Right hindlimb (tissue), 1 donor: ENCODE measurements at places on chromosomes 2 and 18.
A peak's percentile ranks its signal among the peaks of the same experiment; 100 is the strongest.

- peak; percentile 54 for DNase-seq
Observed at GRCh38 chr2:160427629-160428404, 65.8 kb downstream of the RBMS1 start.

DNA sequence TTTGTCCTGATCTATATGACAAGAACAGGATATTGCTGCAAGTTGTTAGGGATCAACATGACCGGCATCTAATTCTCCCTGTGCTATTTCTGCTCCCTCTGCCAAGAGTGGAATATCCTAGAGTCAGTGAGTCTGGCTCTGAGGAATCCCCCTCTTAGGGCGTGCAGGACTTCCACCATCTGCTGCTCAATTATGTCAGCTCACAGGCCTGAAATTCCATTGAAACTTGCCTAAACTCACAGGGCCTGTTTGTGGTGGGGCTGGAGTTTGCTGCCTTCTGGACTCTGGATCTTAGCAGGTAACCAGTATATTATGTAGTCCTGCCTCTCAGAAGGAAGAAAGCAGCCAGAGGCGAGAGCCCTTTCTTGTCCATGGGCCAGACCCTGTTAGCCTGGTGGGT, 323.0 kb downstream of the TSN start:
- DNase-seq = peak; percentile 45

GRCh38 chr2:79660557-79660956, 147.7 kb downstream of the CTNNA2 start:
- no peak for DNase-seq

- DNase-seq = no peak
Observed at GRCh38 chr18:23283916-23284430, 148.7 kb downstream of the CABLES1 start.

DNA sequence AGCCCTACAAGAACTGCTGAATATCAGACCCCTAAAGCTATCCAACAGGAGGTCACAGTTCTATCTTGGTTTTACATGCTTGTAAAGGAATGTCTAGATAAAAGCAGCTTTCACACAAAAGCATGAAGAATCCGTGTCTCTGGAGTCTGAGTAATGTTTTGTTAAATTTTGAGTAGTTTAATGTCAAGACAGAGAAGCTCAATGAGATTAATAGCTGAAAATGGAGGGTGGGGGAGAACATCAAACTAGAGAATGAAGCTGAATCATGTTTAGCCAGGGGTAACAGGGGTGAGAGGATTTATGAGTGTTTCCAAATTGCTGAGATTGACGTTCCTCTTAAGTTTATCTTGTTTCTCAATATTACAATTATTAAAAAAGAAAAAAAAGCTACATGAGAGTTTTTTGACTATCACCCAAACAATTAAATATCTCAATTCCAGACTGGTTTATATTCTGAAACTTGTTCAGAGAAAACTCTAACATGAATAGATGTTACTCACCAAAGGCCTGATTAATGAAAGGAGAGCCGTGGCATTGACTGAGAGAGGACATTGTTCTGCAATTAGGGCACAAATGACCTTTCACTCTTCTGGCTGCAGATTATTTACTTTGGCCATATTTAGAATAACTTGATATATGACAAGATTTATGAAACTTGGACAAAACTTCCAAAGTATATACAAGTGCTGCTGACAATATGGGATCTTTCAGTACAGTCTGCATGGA, 266.4 kb upstream of the ETAA1 start:
- DNase-seq = no peak

DNA sequence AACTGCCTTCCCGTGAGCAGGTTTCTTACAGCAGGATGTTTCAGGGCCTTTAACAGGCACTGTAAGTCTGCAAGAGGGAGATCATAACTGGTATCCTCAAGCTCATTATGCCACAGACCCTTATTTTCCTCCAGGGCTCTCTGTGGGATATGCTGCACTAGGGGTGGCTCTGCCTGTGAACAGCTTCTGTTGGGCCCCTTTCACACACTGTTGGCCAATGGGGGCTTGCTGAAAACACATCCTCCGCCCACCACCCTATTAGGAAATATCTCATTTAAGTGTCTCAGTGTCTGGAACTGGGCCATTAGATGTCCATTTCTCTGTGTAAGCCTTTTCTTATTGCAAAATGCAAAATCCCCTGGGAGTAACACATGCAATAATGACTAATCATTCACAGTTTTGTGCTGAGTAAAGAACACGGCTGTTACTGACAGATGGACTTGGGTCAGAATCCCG, 414.3 kb upstream of the HS6ST1 start:
- no peak for DNase-seq

DNA sequence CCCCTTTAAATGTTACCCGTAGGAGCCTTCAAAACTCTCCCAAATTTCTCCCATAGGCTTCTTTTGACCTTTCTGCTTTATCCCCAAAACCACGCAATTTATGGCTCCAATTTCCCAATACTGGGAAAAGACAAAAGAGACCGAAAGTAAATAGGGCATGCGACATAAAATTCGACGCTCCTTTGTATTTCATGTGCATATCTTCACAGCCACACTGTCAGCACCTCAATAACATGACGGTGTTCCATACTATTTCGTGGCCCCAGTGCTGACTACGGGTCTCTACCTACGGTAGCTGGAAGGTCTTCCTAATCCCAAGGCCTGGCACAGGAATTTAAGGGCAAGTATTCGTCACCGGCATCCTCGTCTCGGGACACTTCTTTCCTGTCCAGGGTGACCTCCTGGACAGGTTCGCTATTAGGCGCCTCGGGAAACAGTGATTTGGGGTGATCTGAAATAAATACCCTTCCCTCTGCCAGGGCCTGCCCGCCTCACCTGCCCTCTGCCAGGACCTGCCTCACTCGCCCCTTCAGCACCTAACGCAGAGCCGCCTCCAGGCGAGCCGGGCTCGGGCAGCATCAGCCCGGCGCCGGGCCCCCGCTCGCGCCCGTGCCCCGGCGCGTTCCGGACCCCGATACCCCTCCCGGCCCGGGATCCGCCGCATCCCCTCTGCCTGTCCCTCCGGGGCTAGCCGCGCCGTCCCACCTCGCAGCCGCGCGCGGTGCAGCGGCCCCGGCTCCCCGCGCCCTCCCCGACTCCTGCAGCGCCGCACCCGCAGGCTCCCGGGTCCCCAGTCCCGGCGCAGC, 680 bp downstream of the DTNB start:
- peak; percentile 54 for DNase-seq

- DNase-seq = no peak
Observed at GRCh38 chr2:82650038-82650437, 1809.0 kb downstream of the SUCLG1 start.

- DNase-seq = no peak
Observed at GRCh38 chr2:41207578-41207977, 755.7 kb upstream of the SLC8A1 start.

DNA sequence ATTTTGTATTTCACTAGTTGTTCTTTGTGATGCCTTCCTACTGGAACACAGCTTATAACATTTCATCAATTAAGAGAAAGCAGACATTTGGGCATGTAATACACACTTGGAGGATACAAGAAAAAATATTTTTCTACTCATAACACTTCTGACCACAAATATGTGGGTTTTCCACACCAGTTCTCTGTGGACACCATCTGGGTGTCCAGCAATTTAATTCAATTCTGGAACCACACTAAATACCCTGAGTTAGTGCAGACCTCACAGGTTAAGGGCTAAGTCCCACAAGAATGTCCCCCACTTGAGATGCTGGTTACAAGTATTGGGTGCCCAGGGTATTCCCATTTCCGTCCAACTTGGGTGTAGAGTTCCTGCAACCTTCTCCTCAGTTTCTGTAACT, 91.1 kb upstream of the SKOR2 start:
- no peak for DNase-seq

- no peak for DNase-seq
Observed at GRCh38 chr18:58005011-58005410, 39.0 kb upstream of the NEDD4L start.

- no peak for DNase-seq
Observed at GRCh38 chr2:171531836-171532450, 9.7 kb downstream of the CYBRD1 start.

DNA sequence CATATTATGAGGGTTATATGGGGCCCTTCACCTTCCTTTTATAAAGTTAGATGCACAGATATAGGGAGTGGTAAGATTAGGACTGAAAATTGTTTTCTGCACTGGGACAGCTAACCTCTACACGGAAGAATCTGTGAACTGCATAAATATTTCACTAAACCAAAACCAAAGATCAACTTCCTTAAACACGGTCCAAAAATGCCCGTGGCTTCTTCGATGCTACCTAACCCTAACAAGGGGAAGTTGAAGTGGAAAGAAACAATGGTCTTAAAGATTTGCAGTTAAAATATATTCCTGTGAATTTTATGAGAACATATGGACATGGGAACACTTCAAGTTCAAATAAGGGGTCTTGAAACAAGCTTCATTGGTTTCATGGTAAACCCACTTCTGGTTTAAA, 33.3 kb upstream of the PAX3 start:
- no peak for DNase-seq

GRCh38 chr2:230541934-230542380, 126.0 kb downstream of the SP100 start:
- DNase-seq = no peak

DNA sequence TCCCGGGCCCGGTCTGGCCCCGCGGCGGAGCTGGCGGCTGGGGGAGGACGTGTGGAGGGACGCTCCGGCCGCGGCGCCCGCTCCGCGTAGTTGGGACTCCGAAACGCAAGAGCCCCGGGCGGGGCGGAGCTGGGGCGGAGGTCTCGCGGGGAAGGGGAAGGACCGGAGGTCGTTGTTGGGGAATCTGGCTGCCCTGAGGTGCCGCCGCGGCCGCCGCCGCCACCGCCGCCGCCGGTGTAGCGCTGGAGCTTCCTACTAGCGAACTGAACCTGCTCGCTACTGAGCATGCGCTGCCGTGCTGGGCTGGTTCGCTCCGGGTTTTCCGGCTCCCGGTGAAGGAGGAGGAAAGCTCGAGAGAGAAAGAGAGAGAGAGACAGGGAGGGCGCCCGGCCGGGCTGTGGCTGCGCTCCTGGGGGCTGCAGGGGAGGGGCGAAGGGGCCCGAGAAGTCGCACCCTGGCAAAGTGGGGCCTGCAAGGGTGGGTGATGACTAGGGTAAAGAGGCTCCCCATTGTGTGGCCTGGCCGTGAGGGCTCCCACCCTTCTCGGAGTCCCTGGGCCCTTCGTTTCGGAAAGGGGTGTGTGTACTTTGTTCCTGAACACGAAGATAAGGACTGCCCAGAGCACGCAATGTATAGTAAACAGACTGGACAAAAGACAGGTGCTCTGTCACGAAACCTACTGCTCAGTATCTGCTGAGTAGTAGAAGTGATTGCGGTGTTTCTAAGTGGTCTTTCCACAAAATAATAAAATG, at the start of gene SOS1:
TSS of gene SOS1 (minus strand) at position 281 of the 752 bp plus-strand sequence. CDS start 629 bp downstream, outside the sequence.
- peak; percentile 97 for DNase-seq

DNA sequence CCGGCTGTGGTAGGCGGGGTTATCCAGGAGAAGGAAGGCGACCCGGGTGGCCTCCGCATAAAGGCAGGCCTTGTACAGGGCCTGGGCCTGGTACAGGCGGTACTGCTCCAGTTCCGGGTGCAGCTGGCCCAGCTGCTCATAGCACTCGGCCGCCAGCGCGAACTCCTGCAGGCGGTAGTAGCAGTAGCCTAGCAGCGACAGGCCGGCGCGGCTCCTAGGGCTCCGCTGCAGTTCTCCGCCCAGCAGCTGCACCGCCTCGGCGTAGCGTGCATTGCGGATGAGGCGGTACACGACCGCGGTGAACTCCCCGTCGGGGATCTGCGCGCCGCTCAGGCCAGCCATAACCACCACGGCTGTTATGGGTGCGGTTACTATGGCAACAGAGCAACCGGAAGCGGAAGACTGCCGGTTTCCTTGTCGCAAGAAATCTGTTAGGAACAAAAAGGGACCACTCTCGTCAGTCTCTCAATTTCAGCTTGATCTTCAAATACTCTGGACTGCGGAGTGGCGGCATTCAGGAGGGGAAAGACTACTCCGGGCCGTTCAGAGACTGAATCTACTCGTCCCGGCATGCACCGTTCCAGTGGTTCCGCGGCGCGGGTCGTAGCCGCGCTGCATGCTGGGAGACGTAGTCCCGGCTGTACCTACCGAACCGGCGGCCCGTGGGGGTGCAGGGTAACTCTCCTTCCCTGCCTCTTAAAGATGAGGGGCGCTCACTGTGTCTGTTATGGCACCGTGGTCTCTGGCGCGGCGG, 160.0 kb downstream of the AGPS start:
- peak; percentile 94 for DNase-seq

- DNase-seq = no peak
Observed at GRCh38 chr2:18626958-18627650, 37.7 kb upstream of the NT5C1B start.

DNA sequence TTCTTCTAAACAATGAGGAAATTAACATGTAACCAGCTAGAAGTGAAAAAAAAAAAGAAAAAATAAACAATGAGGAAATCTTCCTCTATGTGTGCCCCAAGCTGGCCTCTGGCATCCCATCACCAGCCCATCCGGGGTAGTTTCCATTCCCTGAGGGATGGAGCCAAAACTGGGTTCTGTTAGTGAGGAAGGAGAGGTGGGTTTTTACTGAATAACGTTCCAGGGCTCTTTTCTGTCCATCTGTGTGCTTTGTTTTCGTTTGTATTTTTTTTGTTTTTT, 9.7 kb downstream of the EFHD1 start:
- no peak for DNase-seq

DNA sequence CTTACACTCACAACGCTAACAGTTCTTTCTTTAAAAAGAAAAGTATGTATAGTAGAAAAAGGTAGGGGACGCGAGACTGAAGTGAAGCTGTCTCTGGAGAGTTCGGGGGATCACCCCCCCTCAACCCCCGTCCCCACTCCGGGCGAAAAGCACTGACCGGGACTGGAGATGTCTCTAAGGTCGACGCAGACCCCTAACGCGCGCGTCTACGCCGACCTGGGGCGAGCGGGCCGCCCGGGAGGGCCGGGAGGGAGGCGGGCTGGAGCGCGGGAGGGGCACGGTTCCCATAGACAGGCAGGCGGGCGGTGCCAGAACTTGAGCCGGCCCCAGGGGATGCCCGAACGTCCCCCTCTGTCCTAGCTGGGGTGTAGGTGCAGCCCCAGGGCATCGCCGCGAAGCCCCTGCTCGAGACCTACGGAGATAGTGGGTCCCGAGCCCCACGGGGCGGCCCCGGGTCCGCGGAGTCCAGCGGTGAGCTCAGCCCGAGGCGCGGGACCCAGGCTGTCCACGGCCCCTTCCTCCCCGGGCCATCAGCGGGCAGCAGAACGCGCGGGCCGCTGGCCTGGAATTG, 82.2 kb downstream of the CHRNA1 start:
- peak; percentile 69 for DNase-seq

- DNase-seq = no peak
Observed at GRCh38 chr2:162545254-162545653, 201.3 kb downstream of the GCA start.

- DNase-seq = no peak
Observed at GRCh38 chr2:174634130-174635014, 36.8 kb upstream of the WIPF1 start.
